ENCODE measurements at places on chromosomes 7 and 10.

DNA sequence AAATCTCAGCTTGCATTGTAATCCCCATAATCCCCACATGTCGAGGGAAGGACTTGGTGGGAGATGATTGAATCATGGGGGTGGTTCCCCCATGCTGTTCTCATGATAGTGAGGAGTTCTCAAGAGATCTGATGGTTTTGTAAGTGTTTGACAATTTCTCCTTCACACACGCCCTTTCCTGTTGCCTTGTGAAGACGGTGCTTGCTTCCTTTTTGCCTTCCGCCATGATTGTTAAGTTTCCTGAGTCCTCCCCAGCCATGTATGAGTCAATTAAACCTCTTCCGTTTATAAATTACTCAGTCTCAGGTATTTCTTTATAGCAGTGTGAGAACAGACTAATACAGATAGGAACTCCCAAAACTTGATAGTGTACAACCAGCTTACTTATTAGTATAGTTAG is 98.6 kb downstream of the CREM start:
- DNase-seq: peak; percentile 76

GRCh38 chr7:55366461-55367070 is 1.4 kb downstream of the LANCL2 start:
- no peak for DNase-seq

DNA sequence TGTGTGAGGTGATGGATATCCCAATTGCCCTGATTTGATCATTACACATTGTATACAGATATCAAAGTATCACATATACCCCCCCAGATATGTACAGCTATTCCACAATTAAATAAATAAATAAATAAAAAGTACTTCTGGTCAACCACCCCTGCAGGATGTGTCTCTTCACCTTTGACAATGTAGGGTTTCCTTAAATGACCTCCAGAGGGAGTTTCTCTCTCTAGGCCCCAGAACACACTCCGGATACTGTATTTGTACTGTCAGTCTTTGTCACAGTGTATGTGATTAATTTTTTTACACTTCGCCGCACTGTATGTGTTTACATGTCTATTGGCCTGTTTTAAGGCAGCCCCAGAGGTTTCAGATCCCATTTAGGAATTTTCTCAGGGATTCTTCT is 123.6 kb downstream of the ADCYAP1R1 start:
- no peak for DNase-seq

GRCh38 chr7:128148676-128149075 is 92.4 kb upstream of the LEP start:
- DNase-seq: peak; percentile 36

GRCh38 chr7:1144269-1144771 is 15.7 kb downstream of the ZFAND2A start:
- DNase-seq: no peak

DNA sequence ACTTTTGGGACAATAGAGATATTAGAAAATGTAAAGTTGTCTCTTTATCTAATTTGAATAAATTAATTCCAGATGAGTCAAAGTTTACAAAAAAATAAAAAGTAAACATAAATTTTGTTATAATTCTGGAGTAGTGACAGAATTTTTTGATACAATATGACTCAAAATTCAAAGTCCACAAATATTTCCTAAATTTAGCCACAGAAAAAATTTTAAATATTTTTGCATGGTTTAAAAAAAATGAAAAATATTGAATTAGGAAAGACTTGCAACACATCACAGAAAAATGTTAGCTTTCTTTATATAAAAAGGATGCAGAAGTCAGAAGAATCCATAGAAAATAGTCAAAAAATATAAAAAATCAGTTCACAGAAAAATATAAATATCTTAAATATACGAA is 117.7 kb downstream of the ARHGAP21 start:
- no peak for DNase-seq

GRCh38 chr7:130904031-130904757 is 170.2 kb upstream of the KLF14 start:
- peak; percentile 96 for DNase-seq

DNA sequence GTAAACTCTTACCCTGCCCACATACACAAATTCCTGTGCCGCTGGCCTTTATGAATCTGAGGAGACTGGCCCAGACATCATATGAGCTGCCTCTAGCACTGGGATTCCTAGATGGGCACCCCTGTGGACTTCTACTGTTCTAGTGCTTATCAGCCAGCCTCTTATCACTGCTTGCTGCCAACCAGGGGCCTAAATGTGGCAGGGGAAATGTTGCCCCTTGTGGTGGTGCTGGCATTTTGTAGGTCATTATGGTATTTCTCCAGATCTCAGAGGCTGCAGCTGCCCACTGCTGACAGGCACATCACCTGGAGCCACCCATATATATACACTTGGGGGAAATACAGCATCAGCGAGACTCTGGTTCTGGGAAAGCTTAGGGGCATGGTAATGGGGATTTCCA is 5.4 kb downstream of the SFR1 start:
- DNase-seq: peak; percentile 39

DNA sequence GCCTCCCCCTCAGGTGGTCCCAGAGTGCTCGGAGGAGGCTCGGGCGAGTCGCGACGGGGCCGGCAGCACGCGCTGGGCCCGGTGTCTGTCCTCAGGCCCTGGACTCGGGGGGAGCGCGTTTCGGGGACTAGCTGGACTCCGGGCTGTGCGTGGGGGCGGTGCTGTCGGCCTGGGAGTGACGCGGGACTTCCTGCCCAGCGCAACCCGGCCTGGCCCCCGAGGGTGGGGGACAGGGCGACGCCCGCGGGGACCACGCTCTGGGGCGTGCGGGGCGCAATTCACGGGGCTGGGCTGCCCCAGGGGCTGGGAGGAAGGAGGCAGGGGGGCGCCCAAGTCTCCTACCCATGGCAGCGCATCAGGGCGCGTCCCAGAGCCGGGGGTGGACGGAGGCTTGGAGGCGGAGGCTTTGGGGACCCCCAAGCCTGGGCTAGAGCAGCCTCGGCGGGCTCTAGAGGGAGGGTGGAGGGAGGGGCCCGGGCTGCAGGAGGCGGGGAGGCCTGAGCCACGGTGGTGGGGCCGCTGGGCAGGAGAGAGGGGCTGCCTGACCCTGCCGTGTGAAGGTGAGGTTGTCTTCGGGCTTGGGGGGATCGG is 2.3 kb upstream of the VENTX start:
- DNase-seq: no peak

- DNase-seq: peak; percentile 83
These were observed 12.7 kb upstream of the AKR1B10 start for GRCh38 chr7:134514663-134515062.

GRCh38 chr10:9786101-9786500 is 1231.6 kb upstream of the CELF2 start:
- peak; percentile 81 for DNase-seq

GRCh38 chr7:5417106-5418071 is 6.2 kb downstream of the TNRC18 start:
- peak; percentile 33 for DNase-seq

- no peak for DNase-seq
These were observed 642.8 kb upstream of the POT1 start for GRCh38 chr7:125572414-125572813.

GRCh38 chr10:22341190-22341925 is 3.9 kb upstream of the SPAG6 start:
- DNase-seq: peak; percentile 34

- peak; percentile 9 for DNase-seq
These were observed 152.7 kb downstream of the ANK3 start for GRCh38 chr10:60236869-60237524.

- DNase-seq: no peak
These were observed 6.3 kb upstream of the SMKR1 start for GRCh38 chr7:129495987-129496386.

DNA sequence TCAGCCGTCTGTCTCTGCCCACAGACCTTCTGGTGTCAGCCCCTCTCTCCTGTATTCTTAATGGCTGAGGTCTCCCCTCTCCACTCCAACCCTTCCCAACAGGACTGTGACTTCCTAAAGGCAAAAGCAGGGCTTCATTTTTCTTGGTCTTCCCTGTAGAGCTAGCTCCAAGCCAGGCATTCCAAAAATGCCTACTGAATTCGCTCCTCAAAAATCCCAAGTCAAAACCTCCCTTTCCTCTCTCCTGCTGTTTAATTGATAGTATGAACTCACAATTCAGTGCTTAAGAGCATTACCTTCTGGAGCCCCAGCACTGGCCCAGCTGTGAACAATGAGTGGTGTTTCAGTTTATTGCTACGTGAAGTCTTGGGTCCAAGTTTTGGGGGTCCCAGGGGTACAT is 628.4 kb downstream of the PARD3 start:
- DNase-seq: no peak

DNA sequence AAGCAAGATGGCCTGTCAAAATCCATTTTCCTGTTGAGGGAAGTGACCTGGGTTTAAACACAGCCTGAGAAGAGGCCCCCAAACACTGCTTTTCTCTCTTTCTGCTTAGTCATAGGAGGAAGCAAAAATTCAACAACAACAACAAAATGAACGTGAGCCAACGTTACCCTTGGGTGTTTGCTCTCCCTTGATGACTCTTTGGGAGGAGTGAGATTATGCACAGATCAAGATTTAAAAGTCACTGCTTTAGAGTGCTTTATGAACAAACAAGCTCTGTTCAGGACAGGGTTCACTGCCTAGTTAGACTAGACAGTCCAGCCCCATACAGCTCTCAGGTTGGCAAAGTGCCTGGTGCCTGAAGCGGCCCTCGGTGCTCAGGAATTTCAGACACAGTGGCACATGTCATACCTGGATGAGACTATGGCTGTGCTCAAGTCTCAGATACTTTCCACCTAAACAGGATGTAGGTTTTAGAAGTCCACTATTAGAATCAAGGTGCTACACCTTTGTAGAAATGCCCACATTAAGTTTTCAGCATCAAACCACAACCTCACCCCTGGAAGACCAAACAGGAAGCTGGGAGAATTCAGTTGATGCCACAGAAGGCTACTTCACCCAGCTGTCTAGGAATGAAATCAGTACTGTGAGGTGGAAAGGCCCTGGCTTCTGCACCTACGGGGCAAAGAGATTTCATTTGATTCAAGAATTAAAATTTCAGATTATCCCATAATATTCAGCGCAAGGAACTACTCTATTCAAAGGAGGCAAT is 38.7 kb downstream of the DENND11 start:
- no peak for DNase-seq

- no peak for DNase-seq
These were observed 28.7 kb downstream of the DGKI start for GRCh38 chr7:137818036-137818435.

- DNase-seq: no peak
These were observed 43.2 kb downstream of the DPYSL4 start for GRCh38 chr10:132229834-132230556.

DNA sequence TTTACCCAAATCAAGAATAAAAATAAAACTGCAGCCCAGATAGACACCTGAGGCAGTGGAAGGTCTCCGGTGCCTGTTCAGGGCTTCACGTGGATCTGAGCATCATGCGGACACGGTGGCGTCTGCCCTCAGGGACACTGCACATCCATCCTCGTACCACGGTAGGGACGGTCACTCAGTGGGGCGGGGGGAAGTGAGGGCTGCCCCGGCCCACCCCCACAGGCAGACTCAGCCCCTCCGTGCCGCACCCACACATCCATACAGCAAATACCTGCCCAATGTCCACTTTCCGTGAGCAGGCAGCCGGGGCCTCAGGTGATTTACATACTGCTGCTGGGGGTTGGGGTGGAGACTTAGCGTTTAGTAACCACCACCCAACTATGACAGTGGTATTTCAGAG is 207.8 kb downstream of the DIP2C start:
- DNase-seq: no peak

DNA sequence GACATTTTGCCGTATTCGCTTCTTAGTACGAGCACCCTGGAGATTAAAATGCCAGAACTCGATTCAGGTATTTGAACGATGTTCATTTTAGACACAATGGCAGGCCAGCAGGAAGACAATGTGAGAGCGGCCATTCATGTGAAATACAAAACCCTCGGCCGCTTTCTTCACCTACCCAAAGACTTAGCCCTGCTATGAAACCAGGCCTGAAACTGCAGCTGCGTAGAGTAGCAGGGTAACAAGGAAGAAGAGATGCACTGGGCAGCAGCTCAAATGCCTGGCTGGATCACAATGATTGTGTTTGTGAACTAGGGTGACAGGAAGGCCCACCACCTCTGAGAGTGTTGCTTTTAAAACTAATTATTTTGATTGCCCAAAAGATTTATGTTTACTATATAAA is 234.8 kb downstream of the TRIL start:
- no peak for DNase-seq

GRCh38 chr10:23399701-23400144 is 39.2 kb upstream of the OTUD1 start:
- no peak for DNase-seq

DNA sequence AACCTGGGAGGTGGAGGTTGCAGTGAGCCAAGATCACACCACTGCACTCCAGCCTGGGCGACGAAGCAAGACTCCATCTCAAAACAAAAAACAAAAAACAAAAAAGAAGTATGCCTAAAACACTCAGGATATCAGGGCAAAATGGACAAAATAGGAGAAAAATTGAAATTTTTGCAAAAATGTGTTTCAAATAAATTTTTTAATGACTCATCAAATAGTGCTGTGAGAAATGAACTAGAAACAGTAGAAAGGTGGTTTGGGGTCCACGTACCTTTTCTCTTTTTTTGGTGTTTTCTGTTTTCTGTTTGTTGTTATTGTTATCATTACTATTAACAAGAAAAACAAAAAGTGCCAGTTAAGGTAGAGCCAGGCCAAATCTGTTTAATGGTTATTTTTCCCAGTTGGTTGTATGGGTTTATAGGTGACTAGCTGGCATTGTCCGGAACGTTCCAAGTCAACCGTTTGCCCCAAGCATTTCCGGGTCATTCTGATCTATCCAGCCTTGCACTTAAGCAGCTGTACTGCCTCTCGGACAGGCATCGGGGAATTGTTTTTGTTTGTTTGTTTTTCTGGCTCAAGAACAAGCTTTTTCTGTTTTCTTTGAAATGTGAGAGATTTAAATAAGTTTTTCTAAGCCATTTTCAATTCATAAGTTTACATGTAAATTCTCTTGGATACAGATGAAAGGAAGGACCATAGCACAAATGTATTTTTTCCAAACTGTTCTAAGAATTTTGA is 157.0 kb upstream of the NEBL start:
- no peak for DNase-seq

DNA sequence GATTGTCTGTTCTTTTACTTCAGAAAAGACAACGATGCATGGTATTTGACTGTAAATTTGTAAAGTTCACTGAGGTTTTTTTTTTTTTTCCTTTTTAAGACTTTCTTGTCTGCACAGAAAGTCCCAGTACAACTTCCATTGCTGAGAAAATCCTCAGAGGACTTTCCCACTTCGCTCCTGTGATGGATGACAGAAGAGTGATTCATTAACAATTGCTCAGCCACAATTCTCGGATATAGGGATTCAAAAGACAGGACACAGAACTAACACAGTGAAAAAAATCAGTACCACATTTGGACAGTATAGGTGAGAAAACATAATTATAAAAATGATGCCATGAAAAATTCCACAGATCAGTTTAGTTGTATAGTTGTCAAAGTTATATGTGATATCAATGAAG is 48.0 kb downstream of the SEC23IP start:
- DNase-seq: peak; percentile 82

GRCh38 chr7:106731187-106731586 is 70.2 kb upstream of the CCDC71L start:
- DNase-seq: no peak

DNA sequence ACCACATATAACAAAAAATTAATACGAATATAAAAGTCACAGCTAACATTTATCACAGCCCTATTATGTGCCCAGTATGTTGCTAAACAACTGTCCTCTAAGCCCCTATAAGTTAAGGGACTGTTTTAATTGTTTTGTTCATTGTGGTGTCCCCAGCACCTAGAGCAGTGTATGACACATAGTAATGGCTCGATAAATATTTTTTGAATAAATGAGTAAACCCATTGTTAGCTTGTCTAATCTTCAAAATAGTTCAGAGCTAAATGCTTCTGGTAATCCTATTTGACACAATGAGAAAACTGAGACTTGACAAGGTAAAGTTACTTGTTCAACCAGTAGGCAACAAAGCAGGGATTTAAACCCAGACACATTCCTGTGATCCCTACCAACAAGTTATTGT is 78.4 kb upstream of the NEUROD6 start:
- peak; percentile 38 for DNase-seq
